Naive thymus-derived CD8-positive, alpha-beta T cell (primary cell): ENCODE measurements at places on chromosomes 16 and 17. TPM values are rescaled to one million over a fixed set of nuclear protein-coding genes. Genes with fewer than 3 reads are reported as not detected.

- no peak overlapping the region for H3K4me3 ChIP-seq
- H3K4me1 ChIP-seq: peaks cover 7% of the 10 kb centered on the region
- H3K27me3 ChIP-seq: no peaks in the 10 kb centered on the region
- H3K27ac ChIP-seq: peak overlapping the region; percentile 69
- no peaks in the 10 kb centered on the region for H3K36me3 ChIP-seq
These were observed 7.8 kb downstream of the TRAF7 start for GRCh38 chr16:2163211-2163881.

GRCh38 chr17:40350689-40351358, 13.7 kb downstream of the GJD3 start:
- no peak overlapping the region for H3K4me3 ChIP-seq
- H3K4me1 ChIP-seq: peaks cover 70% of the 10 kb centered on the region

- peaks cover 2% of the 10 kb centered on the region for H3K27me3 ChIP-seq
- H3K27ac ChIP-seq: no peak overlapping the region
- H3K4me1 ChIP-seq: no peaks in the 10 kb centered on the region
These were observed 14.0 kb downstream of the CARD14 start for GRCh38 chr17:80183581-80184422.

- H3K36me3 ChIP-seq: no peaks in the 10 kb centered on the region
- no peaks in the 10 kb centered on the region for H3K27me3 ChIP-seq
- DNase-seq: no peak
- peaks cover 67% of the 10 kb centered on the region for H3K4me1 ChIP-seq
- peak overlapping the region; percentile 98 for H3K4me3 ChIP-seq
These were observed 528 bp downstream of the ITFG1 start for GRCh38 chr16:47460359-47460710.

GRCh38 chr17:78963378-78963777, 16.3 kb downstream of the LGALS3BP start:
- DNase-seq: no peak
- H3K4me3 ChIP-seq: no peak overlapping the region
- no peak overlapping the region for H3K27ac ChIP-seq
- no peaks in the 10 kb centered on the region for H3K27me3 ChIP-seq
- peaks cover 2% of the 10 kb centered on the region for H3K4me1 ChIP-seq

DNA sequence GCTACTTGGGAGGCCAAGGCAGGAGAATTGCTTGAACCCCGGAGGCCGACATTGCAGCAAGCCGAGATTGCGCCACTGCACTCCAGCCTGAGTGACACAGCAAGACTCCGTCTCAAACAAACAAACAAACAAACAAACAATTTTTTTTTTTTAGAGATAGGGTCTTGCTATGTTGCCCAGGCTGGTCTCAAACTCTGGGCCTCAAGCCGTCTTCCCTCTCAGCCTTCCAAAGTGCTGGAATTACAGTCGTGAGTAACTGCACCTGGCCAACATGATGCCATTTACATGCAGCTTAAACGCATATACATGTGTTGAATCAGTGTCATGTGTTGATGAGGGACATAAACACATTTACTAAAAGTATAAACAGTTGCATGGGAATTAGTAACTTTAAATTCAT, 2.0 kb upstream of the SLFN5 start:
- H3K4me1 ChIP-seq: peaks cover 68% of the 10 kb centered on the region
- H3K36me3 ChIP-seq: peaks cover 23% of the 10 kb centered on the region
- peak overlapping the region; percentile 97 for H3K27ac ChIP-seq
- DNase-seq: no peak
- peak overlapping the region; percentile 93 for H3K4me3 ChIP-seq

- no peaks in the 10 kb centered on the region for H3K27me3 ChIP-seq
- H3K36me3 ChIP-seq: no peaks in the 10 kb centered on the region
- H3K27ac ChIP-seq: peak overlapping the region; percentile 88
- peak overlapping the region; percentile 83 for H3K4me3 ChIP-seq
- DNase-seq: peak; percentile 67
These were observed 4.9 kb upstream of the ZNF267 start for GRCh38 chr16:31868691-31869167.

GRCh38 chr16:31215287-31216162, 1.4 kb downstream of the PYDC1 start:
- H3K4me3 ChIP-seq: peak overlapping the region; percentile 78
- H3K27ac ChIP-seq: no peak overlapping the region
- H3K36me3 ChIP-seq: no peaks in the 10 kb centered on the region
- peak; percentile 15 for DNase-seq
- peaks cover 26% of the 10 kb centered on the region for H3K4me1 ChIP-seq

GRCh38 chr17:45861165-45861564, 16.5 kb downstream of the SPPL2C start:
- peaks cover 60% of the 10 kb centered on the region for H3K27me3 ChIP-seq
- H3K27ac ChIP-seq: no peak overlapping the region
- no peak overlapping the region for H3K4me3 ChIP-seq
- no peaks in the 10 kb centered on the region for H3K36me3 ChIP-seq

- H3K4me1 ChIP-seq: peaks cover 36% of the 10 kb centered on the region
- peak overlapping the region; percentile 60 for H3K4me3 ChIP-seq
- H3K27me3 ChIP-seq: no peaks in the 10 kb centered on the region
These were observed 11.5 kb upstream of the RFFL start for GRCh38 chr17:35074711-35075707.

DNA sequence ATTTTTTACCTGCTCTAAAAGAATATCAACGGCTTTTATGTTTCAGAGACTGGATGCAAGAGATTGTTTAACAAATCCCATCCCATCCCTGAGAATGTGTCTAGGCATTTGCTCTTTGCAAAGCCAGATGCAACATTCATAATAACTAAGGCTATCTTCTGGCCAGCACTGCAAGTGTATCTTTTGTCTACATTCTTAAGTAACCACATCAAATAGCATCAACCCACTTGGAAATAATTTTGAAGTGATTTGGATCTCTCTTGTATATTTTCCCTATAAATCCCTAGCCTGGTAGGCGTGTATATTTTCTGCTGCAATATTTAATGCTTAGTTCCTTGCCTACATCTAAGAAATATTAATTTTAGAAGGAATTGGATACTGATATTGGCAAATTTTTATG, 64.3 kb downstream of the PIGL start:
- H3K4me1 ChIP-seq: peaks cover 24% of the 10 kb centered on the region
- peaks cover 12% of the 10 kb centered on the region for H3K36me3 ChIP-seq
- no peaks in the 10 kb centered on the region for H3K27me3 ChIP-seq
- DNase-seq: no peak
- H3K4me3 ChIP-seq: no peak overlapping the region
- no peak overlapping the region for H3K27ac ChIP-seq

The MT1G gene
- not detected for total RNA-seq

The G6PC1 gene
- total RNA-seq: not detected

The KATNB1 gene
- total RNA-seq: 27.4 TPM

The TNFSF12 gene
- 25.7 TPM for total RNA-seq
